ENCODE measurements at places on chromosomes 3 and 15.

DNA sequence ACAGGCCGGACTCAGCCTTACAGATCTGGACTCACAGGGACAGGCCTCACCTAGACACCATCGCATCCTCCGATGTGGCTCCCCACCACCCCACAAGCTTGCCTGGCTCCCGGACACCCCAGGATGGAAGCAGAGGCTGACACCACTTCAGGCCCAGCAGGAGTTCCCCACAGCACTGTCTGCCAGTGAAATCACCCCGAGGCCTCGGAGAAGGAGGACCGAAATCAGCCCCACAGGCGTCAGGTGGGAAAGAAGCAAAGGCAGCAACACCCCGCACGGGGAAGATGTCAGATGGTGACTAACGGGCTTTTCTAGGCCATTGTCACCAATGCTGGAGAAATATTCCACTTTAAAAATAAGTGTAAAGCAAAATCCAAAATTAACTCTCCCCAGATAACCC is 18.6 kb downstream of the ADCY5 start:
- DNase-seq, result no peak

DNA sequence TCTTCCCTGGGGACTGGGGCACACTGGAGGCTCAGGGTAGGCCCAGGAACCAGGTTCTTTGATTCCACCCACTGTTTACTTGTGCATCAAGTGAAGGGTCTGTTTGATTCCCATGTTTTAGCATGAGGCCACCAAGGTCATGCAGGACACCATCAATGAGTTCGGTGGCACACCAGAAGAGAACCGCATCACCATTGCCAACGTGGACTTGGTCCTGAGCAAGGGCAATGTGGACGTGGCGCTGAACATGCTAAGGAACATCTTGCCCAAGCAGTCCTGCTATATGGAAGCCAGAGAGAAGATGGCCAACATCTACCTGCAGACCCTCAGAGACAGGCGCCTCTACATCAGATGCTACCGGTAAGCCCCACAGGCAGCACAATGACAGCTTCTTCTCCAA is 21.5 kb downstream of the TTC21A start:
- no peak for DNase-seq

DNA sequence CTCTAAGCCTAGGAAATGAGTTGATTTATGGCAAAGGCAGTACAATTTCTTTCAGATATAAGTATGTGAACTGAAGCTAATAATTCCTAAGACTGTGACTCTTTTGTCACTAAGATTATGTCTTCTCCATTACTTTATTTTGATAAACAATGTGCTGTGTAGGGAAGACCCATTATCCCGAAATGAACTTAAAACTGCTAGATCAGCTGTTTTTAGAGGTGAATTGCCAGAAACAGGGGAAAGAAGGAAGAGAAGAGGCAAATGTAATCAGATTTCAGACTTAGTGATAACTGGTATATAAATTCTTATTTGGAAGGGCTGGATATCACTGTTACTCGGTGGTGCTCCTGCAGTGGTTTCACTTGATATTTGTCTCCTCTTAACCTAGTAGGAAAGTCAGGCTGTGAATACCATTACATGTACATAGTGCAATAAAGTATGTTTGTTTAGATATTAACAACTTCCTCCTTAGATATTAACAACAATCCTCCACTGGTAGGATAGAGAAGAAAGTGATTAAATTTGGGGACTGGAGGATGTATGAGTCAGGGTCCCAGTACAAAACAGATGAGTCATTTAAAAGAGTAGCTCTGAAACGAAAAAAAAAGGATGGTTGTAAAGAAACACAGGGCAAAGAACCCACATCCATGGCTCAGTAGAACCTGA is 338.5 kb upstream of the KCNH8 start:
- no peak for DNase-seq

DNA sequence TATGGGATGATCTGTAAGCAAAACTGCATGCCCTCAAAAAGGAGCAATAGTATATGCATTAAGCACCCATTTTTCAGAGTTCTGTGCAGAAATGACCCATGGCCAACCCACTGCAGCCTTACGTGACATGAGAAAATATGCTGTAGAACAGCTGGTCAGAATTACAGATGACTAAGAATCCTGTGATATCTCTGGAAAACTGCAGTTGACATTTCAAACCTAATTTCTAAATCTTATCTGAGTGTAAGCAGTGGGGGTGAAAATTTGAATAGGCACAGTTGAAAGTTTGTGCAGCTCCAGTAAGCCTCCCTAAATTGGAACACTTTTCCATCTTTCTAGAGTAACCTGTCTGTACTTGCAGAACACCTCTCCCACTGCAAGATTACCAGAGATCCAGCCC is 28.7 kb upstream of the COL6A6 start:
- no peak for DNase-seq

- DNase-seq, result no peak
Measured at GRCh38 chr3:40593351-40593750, 68.6 kb downstream of the ZNF621 start.

DNA sequence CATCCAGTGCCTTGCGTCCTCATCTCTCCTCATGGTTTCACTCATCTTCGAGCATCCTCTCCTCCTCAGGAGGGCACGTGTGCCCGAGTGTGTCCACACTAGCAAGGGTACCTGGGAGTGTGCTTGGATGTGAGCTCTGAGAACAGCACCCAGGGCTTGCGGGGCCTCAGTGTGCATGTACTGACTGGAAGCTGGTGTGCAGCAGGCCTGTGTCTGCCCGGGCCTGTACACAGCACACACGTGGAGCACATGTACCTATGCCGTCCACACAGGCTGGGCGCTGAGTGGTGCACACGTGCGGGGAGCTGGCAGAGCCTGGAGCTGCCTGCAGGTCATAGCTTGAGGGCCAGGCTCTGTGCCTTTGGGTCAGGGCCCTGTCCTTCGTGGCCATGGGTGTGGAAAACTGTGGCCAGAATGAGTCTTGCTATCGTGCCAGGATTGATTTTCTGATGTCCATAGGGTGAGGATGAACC is 34.9 kb downstream of the TSPAN3 start:
- no peak for DNase-seq

DNA sequence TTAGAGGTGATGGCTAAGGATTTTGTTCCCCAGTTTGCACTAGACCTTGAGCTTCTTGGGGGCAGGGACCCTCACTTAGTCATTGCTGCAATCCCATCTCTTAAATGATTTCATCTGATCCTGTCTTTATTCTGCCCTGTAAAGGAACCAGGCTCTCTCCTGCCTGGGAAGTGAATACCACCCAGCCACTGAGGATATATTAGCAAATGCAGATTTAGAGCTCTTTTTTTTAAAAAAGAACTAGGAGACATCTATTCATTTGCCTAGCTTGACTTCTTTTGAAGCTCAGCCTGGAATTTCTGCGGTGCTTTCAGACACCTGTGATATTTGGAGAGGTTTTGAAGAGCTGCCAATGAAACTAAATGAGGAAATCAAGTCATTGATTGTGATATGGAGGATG is 41.8 kb downstream of the CA12 start:
- no peak for DNase-seq

- no peak for DNase-seq
Measured at GRCh38 chr3:115513416-115513800, 109.9 kb upstream of the GAP43 start.

- DNase-seq, result no peak
Measured at GRCh38 chr3:99475229-99475628, 163.2 kb upstream of the COL8A1 start.
